Natural killer cell treated with Interleukin-12 subunit alpha and Interleukin-12 subunit beta and Interleukin-15 and Interleukin-18, amount 100 ng/mL, for 72 hours (primary cell): ENCODE measurements at places on chromosomes 7 and 10. TPM values are rescaled to one million over a fixed set of nuclear protein-coding genes. Genes with fewer than 3 reads are reported as not detected.

Gene POLR2J2
- total RNA-seq = 72.2 TPM

Gene PMS2
- total RNA-seq = 20.0 TPM

Gene HSPB1
- total RNA-seq = 13.3 TPM

Gene NUDT13
- total RNA-seq = 1.1 TPM

Gene CLEC5A
- total RNA-seq = not detected

Gene PI4K2A
- total RNA-seq = 16.2 TPM

Gene NXPH1
- not detected for total RNA-seq

Gene SOSTDC1
- not detected for total RNA-seq

Gene LIPN
- not detected for total RNA-seq

Gene POM121
- 67.4 TPM for total RNA-seq

Gene AQP1
- not detected for total RNA-seq

Gene TRIP6
- 7.4 TPM for total RNA-seq

Gene NUTM2B
- 0.95 TPM for total RNA-seq

Gene SLIT1
- 0.78 TPM for total RNA-seq

Gene NFE2L3
- 21.3 TPM for total RNA-seq

Gene SLC16A12
- not detected for total RNA-seq

Gene SPRN
- not detected for total RNA-seq
